Cardiac septum (tissue), 1 donor: ENCODE measurements at places on chromosomes 6 and 20. TPM values are rescaled to one million over a fixed set of nuclear protein-coding genes. Genes with fewer than 3 reads are reported as not detected.

FAM209B gene
- not detected for total RNA-seq

DNA sequence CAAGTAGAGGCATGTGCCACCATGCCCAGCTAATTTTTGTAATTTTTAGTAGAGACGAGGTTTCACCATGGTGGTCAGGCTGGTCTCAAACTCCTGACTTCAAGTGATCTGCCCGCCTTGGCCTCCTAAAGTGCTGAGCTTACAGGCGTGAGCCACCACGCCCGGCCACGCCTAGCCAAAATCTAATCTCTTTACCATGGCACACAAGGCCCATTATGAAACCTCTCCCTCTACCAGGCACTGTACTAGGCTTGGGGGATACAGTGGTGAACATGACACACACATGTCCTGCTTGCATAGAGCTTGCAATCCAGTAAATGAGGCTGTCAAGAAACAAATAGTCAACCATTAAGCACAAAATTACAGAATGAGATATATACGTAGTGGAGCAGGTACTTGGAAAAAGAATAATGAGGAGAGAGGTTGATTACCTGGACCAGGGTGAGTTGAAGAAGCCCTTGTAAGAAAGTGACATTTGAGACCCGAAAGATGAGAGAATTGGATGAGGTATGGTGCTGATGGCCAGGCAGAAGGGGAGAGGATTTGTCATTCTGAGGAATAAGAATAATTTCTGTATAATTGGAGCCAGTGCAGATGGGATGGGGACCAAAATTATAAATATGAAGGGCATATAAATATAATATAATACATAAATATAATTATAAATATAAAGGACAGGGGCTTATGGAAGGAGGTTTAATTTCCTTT is 1.2 kb upstream of the CTNNBL1 start:
- DNase-seq, result no peak

- DNase-seq, result no peak
Observed at GRCh38 chr6:81734500-81735150, 17.9 kb downstream of the TENT5A start.

DNA sequence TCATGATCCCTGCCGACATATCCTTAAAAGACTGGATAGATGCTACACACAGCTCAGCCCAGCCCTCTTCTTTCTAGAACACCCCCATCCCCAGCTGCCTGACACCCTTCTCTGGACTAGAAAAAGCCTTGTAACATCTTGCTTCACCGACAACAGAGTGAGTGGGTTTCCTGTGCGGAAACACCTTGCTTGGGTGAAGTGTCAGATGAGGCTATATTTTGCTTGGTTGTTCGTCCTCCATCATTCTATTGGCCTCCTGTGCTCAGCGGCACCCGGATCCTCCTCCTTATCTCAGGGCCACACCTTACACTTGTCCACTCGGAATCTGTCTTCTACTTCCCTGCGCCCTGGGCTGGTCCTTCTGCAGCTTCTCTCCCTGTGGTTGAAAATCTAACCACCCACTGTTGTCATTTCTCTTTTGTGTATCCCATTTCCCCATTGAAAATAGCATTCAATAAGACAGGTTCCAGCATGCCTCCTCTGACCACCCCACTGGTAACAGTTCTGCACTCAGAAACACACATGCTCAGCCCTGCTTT is 101.3 kb upstream of the MLN start:
- no peak for DNase-seq

DNA sequence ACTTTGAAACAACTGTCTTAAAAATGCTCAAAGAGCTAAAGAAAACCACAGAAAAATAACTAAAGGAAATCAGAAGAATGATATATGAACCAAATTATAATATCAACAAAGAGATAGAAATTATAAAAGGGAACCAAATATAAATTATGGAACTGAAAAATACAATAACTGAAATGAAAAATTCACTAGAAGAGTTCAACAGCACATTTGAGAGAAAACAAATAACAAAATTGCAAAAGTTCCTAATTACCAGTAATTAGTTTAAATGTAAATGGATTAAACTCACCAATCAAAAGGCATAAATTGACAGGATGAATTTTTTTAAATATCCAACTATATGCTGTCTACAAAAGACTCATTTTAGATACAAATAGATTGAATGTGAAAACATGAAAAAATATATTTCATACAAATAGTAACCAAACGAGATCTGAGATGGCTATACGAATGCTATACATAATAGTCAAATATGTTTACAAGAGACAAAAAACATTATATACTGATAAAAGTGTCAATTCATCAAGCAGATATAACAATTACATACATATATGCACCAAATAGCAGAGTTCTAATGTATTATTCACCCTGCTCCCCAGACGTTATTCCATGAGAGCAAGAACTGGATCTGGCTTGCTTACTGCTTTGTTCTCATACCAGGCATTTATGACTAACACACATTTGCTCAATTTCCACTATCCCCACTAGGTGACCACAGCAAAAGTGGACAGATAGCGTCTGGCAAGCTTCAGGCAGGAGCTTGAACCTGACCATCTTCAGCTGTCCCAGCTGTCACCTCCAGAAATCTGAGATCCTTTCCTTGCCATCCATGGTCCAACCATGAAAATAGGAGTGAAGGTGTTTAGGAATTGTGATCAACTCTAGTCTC is 72.4 kb upstream of the SIRPA start:
- DNase-seq, result no peak

- no peak for DNase-seq
Observed at GRCh38 chr6:145453376-145453775, 281.9 kb downstream of the EPM2A start.

OPRM1 gene
- not detected for total RNA-seq

CD83 gene
- 1.7 TPM for total RNA-seq

GPR63 gene
- 1.8 TPM for total RNA-seq

- DNase-seq, result no peak
Observed at GRCh38 chr20:37841971-37842370, 61.0 kb upstream of the VSTM2L start.

COQ3 gene
- 20.7 TPM for total RNA-seq

DNA sequence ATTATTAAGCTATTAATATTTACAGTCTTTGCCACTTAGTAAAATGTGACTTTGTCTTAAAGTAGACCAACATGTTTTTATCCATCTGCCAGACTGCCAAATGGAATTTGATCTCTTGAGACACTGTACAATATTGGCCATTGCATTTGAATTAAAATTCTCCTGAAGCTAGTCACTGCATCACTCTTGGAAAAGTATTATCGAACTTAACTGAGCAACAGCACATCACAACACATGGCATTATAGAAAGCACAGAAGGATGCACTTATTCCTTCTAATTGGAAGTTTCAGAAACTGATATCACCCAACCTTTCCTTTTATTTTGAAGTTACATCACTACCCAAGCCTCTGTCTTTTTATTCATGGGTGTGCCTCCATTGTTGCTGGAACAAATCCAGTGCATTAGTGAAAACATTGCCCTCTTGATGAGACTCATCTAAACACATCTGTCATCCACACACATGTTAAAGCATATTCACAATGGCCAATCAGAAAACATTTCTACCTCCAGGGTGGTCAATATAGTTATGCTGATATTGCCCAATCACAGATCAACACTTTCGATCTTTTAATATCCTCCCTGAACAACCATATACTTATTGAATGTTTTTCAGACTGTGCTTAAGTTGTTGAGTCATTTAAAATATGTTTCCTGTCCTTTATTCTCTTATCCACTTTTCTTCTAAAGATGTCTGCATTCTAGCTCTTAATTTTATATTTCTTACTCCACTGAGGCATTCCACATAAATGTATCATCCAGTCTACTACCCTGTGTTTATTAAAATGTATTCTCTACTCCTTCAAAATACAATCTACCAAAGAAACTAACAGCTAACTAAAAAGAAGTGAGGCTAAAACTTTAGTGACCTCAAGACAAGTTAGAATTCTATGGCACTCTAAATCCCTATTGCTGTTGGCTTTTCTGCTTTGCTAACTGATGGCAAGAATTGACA is 535.0 kb downstream of the RFPL4B start:
- DNase-seq, result no peak

GRCh38 chr6:114714836-114715507 is 372.1 kb upstream of the HS3ST5 start:
- DNase-seq, result no peak

DNA sequence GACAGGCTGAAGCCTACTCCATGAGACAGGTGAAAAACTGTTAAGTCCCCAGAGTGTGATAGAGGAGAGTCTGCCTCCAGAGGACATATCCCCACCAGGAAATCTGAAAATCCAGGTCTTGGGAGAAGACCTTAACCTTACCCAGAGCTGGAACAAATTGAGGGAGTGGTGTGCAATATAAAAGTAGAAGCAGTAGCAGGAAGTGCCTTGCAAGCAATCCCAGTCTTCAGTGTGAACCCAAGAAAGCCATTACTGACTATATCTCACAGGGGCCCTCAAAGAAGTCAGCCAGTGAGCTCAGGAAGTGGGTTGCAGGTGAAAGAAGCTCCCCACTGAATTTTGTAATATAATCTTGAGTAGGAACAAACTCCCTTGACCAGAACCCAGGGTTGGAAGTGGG is 41.9 kb upstream of the PKIB start:
- no peak for DNase-seq

- DNase-seq, result no peak
Observed at GRCh38 chr6:125558907-125559306, 190.5 kb upstream of the HEY2 start.

DNA sequence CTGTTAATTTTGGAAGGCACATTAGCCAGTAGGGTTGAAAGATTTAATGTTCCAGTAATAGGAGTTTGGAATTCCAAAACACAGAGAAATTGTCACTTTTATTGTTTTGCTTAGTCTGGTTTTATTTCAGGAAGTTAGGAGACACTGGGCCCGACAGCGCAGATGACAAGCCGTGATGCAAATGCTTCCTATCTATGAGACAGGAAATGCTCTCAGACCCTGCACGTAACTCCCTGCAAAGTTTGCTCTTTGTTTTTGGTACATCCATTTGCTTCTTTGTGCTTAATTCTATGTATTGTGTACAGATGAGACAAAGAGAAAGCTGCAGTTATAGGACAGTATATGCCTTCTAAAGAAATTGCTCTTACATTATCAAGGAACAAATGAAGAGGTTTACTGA is 201.6 kb upstream of the SGK1 start:
- no peak for DNase-seq

HRH3 gene
- not detected for total RNA-seq

- DNase-seq, result no peak
Observed at GRCh38 chr20:13158369-13158768, 62.7 kb upstream of the ISM1 start.

TPD52L1 gene
- 91.0 TPM for total RNA-seq

DNA sequence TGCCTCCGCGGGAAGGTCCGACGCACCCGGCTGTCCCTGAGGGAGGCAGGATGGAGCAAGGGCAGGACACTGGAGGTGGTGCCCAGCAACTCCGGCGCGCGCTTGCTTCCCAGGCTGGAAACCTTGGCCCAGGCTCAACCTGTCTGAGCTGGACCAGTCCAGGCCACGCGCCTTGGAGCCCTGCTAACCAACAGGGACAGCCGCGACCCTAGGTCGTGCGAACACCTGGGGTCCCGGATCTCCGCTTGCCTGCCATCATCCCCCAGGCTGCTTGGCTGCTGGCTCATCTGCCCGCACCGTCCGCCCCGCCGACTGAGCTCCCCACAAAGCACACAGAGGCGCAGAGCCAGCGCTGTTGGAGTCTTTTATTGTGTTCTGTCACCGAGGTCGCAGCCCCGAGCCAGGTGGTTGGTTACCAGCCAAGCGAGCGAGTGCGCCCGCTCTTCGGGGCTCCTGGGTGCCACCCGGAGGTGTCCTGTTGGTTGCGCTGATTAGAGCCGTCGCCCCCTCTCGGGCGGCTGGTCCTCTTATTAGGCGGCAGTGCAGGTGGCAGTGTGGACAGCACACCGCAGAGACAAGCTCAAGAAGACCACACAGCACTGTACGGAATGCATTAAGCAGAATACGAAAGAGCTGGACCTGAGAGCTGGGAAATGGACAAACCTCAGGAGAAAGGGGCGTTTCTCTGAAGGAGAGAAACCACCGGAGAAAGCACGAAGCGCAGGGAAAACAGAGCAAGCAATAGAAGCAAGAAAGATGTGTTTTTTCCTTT is 3.8 kb downstream of the COL12A1 start:
- no peak for DNase-seq
